GM23248 (cell line): ENCODE measurements at places on chromosomes 4 and X. TPM values are rescaled to one million over a fixed set of nuclear protein-coding genes. Genes with fewer than 3 reads are reported as not detected.

Gene GLRA2
- total RNA-seq, result 0.22 TPM in 1 of 2 replicates, not detected in the other

Gene USP9X
- 72.3 and 76.1 TPM in 2 replicates for total RNA-seq

Gene CXCR3
- total RNA-seq, result not detected in 2 replicates

Gene FAM47A
- total RNA-seq, result not detected in 2 replicates

Gene MTNR1A
- not detected in 2 replicates for total RNA-seq

Gene SLC26A1
- 0.13 and 0.22 TPM in 2 replicates for total RNA-seq

Gene CT45A5
- total RNA-seq, result not detected in 2 replicates

Gene ERCC6L
- total RNA-seq, result 1.9 and 3.0 TPM in 2 replicates

Gene GPR143
- total RNA-seq, result not detected in 2 replicates
